ENCODE measurements at places on chromosomes 1 and 21.

- no peak for DNase-seq
Measured at GRCh38 chr21:20169812-20170576, 828.2 kb upstream of the NCAM2 start.

- no peak for DNase-seq
Measured at GRCh38 chr1:8858888-8859706, 19.4 kb downstream of the ENO1 start.

DNA sequence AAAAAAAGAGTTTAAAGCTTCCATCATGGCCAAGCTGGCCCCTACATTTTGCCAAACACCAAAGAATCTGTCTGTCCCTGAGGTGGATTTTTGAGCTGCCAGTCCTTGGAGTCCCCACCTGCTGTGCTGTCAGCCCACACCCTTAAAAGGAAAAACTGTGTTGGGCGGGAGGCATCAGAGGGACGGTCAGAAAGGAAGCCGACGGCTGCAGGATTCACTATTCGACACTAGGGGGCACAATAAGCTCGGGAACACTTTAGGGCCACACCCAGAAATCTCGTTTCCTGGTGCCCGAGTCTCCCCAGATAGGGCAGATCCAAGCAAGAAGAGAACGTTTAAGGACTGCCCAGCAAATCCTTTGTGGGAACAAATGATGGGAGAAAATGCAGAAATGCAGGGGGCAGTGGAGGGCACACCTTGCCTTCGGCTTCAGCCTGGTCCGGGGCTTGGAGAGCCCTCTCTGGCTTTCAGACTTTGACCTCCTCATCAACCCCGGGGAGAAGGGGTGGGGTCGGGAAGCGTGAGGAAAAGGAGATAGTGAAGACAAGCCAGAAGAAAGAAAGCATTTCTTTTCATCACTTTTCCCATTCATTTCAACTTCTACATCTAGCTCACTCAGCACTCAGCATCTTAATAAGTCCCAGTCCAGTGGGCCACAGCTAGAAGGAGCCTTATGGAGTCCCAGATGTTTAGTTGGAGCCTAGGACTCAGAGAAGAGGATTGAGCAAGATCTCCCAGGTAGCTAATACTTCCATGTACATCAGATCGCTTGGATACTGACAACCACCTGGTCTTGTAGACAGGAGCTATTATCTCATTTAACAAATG is 5.0 kb upstream of the CTTNBP2NL start:
- DNase-seq = peak; percentile 78

DNA sequence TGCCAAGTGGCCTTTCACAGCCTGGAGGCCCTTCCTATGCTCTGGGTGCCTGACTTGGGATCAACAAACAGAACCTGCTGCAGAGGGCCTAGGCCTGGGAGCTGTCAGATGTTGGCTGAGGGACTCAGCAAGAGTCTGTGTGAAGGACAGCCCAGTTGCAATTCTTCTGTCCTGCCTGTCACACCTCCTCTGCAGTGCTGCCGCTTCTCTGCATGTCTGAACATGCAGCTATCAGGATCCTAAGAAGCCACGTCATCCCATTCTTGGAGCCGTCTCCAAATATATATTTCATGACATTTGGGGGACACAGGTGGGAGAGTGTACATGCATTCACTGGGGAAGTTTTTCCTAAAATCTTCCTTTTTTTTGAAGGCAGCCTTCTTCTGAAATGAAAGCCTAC is 8.6 kb downstream of the FCAMR start:
- no peak for DNase-seq

GRCh38 chr1:46301808-46302640 is 1.4 kb downstream of the LRRC41 start:
- DNase-seq = peak; percentile 69

DNA sequence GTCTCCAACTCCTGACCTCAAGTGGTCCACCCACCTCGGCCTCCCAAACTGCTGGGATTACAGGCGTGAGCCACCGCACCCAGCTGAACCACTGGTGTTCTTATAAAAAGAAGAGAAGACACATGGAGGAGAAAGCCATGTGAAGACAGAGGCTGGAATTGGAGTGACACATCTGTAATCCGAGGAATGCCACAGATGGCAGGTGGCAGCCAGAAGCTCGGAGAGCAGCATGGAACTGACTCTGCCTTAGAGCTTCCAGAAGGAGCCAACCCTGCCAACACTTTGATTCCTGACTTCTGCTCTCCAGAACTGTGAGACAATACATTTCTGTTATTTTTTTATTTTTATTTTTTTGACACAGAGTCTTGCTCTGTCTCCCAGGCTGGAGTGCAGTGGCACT is 59.0 kb upstream of the ATP2B4 start:
- DNase-seq = no peak

- DNase-seq = no peak
Measured at GRCh38 chr1:6292102-6292501, 31.2 kb upstream of the GPR153 start.

All from stimulated activated naive CD8-positive, alpha-beta T cell treated with anti-CD3 and anti-CD28 coated beads, Interleukin-15, Interleukin-2, amounts not matched to agents 100 U/mL and 50 U/mL, for 24 hours (primary cell).